ENCODE measurements at places on chromosomes 16 and 17.

DNA sequence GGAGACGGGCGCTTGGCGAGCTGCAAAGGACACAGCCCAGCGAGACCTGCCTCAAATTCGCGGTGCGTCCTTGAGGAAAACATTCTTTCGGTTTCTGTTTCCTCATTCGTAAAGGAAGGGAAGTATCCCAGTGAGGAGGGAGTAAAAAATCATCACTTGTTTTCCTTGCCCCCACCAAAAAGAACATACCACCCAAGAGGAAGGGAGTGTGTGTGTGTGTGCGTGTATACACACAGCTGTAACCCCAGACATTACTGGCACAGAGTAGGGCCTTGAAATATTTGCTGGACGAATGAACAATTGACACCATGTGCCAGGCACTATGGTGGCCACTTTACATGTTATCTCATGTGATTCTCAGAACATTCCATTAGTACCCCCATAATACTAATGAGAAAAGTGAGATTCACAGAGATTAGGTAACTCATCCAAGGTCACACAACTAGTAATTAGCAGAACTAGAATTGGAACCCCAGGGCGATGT lies 1.9 kb upstream of the MATCAP1 start:
- no peak for DNase-seq

GRCh38 chr16:72884573-72884972 lies 163.4 kb downstream of the ZFHX3 start:
- DNase-seq, result no peak

- DNase-seq, result no peak
Measured at GRCh38 chr17:49959183-49959935, 9.6 kb upstream of the DLX4 start.

DNA sequence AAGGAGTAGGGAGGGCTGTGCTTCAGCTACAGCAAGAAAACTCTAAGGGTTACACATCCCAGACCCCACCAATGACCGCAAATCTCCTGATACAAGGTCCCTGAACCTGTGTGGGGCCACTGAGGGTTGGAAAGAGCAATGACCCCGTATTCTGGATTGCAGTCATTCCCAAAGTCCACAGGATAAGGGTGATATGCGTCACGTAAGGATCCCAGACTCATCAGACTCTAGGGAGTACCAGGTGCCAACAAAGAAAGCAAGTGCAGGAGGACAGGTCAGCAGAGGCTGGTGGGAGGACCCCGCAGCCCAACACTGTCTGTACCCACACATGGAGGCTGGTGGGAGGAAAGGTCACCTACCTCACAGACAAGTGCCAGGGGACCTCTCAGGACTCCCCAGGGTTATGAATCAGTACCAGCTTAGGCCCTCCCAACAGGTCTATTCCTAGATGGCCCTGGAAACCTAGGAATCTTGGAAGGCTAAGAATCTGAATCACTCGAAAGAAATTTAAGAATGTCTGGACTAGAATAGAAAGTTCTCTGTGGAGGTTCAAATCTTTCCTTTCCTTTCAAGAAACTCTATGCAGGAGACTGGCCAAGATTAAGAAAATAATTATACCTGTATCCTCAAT lies 16.2 kb downstream of the PITPNA start:
- DNase-seq, result no peak

DNA sequence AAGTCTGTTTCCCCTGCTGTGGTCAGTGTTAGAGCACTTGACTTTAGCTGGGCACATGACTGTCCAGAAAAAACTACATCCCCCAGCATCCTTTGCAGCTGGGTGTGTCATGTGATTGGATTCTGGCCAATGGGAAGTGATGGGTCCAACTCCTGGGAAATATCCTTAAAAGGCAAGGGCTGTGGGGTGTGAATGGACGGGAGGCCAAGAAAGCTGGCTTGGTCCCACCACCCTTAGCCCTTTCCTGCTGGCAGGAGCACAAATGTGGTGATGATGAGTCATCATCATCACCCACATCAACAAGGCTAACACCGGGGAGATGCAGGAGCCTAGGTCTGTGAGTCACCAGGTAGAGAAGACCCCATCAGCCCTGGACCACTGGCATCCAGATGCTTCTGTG lies 341.7 kb downstream of the C16orf95 start:
- no peak for DNase-seq

DNA sequence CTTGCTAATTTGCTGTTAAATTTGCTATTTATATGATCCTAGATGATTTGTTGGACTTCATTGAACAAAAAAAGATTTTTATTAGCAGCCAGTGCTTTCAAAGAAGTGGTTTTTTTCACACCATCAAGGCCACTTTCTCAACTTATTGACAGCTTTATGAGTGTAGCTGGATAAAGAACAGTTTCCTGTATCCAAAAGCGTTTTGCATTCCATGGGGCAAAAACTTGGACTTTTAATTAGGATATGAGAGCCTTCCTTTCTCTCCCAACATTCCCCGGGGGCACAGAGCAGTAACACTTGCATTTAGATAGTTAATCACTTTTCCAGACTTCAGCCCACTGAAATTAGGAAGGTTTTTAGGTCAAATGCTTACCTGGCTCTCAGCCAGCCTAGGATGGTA lies 177.1 kb upstream of the ELAC2 start:
- DNase-seq, result no peak

GRCh38 chr16:9545522-9546437 lies 454.3 kb downstream of the HAPSTR1 start:
- no peak for DNase-seq

GRCh38 chr16:30786115-30786935 lies 680 bp downstream of the ZNF629 start:
- peak; percentile 54 for DNase-seq

Data from naive thymus-derived CD8-positive, alpha-beta T cell (primary cell).